ENCODE measurements at places on chromosomes 2 and 18.

DNA sequence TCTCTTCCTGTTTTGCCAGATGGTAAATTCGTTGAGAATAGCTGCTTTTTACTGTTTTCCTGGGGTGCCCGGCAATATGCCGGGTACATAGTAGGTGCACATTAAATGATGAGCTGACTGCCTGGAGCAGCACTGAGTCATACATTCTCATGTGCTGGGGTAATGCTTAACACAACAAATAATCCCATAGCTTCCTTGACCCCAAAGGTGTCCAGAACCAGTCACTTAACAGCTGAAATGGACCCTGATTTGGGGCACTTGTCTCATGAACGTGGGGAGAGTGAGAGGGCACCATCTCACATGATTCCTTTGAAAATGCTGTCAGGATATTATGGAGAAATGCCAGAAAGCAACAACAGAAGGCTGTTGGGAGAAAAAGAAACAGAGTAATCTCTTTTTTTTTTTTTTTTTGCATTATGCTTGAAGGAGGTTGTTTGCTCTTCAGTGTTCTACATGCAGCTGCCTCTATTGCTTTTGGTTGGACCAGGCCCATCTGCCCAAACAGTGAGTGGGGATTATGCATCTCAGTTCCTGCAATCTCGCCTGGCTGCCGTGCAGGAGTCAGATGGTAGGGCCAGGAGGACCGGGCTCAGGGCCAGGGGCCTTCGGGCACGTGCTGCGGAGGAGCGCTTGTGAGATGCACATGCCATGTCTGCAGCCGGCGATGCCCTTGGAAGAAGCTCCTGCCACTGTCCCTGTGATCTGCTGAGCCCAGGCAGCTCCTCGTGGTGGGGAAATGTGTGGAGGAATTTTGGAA, 162.1 kb downstream of the SH3RF3 start:
- DNase-seq, result peak; percentile 58

- peak; percentile 60 for DNase-seq
These were observed 1.6 kb downstream of the BAZ2B start for GRCh38 chr2:159614534-159615366.

GRCh38 chr2:38690499-38691420, 24.8 kb downstream of the GALM start:
- DNase-seq, result no peak

DNA sequence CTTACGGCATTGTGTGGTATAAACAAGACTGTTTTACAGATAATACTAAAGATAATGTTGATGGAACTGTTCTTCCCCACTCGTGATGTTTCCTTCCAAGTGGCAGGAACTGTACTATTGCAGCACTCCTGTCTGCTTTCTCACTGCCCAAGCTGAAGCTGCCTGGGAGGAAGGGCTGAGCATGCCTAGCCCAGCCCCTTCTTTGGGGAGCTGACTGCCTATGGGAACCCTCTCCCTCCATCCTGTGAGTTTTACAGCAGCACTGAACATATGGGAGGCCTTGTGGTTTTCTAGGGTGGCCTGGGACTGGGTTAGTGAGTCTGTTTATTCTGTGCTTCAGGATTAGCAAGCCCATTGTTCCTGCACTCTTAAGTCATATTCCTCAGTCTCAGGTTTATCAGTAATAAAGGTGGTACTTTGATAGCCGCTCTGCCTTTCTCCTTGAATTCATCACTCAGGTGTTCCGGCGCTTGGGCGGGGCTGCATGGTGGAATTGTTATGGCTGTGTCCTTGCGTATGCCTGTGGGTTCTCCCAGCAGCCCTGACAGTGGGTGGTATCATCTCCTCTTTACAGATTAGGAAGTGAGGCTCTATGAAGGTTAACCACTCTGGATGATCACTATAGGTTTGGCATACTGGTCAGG, 379.7 kb downstream of the PTPRM start:
- DNase-seq, result peak; percentile 32

- DNase-seq, result no peak
These were observed 122.4 kb downstream of the NDUFA10 start for GRCh38 chr2:239902749-239903201.

- no peak for DNase-seq
These were observed 150.7 kb upstream of the SPRED2 start for GRCh38 chr2:65583061-65583460.

GRCh38 chr2:134146620-134147019, 107.3 kb upstream of the MGAT5 start:
- DNase-seq, result no peak

- peak; percentile 40 for DNase-seq
These were observed 32.5 kb downstream of the SNED1 start for GRCh38 chr2:241030883-241031282.

- no peak for DNase-seq
These were observed 332.0 kb downstream of the ZNF521 start for GRCh38 chr18:25019931-25020330.

DNA sequence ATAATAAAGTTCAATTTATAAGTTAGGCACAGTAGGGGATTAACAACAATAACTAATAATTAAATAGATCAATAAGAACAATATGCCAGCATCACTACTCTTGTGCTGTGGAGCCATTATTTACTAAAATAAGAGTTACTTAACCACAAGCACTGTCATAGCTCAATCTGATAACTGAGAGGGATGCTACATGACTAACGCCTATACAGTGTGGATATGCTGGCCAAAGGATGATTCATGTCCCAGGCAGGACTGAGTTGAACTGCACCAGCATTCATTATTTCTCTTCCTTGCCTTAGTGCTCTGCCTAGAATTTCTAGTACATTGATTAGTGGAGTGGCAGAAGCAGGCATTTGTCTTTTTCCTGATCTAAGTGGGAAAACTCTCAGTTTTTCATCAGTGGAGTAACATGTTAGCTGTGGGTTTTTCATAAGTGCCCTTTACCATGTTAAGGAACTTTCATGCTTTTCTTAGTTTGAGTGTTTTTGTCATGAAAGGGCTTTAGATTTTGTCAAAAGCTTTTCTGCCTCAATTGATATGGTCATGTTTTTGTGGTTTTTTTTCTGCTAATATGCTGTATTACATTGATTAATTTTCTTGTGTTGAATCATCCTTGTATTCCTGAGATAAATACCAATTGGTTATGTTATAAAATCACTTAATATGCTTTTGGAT, 21.7 kb downstream of the KIAA1328 start:
- no peak for DNase-seq

DNA sequence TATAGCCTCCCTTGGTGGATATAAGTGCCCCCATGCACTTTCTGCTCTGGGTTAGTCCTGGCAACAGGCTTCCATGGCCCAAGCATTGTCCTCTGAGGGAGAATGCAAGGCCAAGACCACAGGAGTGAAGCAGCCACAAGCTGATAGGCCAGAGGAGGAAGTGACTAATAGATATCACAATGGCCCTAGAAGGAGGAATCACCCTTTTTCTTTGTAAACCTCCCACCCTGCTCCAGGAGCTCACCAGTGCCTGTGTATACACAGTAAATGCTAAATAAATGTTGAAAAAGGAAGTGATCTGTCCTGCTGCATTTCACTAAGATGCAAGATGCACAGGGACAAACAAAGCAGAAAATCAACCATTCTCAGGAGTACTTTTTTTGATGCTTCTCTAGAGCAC, 49.7 kb upstream of the ABCA12 start:
- no peak for DNase-seq

DNA sequence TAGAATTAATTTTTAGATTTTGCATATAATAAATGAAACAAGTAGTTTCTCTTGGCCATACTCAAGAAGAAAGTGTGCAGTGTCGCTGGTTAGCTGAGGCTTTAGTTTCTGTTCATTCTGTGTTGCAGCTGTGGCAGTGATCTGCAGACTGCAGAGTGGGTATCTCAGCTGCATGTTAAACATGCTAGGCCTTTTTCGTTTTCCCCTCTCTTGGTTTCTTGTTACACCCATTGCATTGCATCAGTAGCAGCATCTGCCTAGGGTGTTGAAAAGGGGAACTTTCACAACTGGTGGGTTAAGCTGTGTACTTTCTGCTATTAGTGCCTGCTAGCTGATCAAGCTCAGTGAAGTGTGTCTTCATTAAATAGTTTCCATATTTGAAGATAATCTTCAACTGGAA, 51.3 kb downstream of the ACSL3 start:
- no peak for DNase-seq

DNA sequence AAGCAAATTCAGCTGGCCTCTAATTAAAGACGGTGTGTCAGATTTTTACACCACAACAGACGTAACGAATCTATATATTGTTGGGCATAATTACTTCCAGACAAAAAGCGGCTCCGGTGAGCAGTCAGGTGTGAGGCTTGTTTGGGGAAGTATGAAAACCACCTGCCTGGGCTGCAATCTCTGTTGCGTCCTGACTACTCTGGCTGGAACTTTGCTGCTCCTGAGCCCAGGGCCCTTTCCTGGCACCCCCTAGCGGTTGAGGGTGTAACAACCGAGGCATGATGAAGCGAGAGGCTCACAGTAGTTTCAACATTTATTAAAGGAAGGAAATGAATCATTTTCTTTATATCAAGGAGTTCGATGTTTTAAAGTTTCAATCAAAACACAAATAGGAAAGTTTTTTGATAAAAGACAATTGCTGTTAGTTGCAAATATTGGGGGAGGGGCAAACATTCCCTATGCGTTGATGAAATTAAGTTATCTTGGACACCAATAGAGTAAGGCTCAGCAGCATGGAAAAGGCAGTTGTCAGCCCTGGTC, 10.6 kb upstream of the ITGB6 start:
- DNase-seq, result no peak

GRCh38 chr2:113060396-113060795, 1.4 kb downstream of the IL36RN start:
- no peak for DNase-seq

DNA sequence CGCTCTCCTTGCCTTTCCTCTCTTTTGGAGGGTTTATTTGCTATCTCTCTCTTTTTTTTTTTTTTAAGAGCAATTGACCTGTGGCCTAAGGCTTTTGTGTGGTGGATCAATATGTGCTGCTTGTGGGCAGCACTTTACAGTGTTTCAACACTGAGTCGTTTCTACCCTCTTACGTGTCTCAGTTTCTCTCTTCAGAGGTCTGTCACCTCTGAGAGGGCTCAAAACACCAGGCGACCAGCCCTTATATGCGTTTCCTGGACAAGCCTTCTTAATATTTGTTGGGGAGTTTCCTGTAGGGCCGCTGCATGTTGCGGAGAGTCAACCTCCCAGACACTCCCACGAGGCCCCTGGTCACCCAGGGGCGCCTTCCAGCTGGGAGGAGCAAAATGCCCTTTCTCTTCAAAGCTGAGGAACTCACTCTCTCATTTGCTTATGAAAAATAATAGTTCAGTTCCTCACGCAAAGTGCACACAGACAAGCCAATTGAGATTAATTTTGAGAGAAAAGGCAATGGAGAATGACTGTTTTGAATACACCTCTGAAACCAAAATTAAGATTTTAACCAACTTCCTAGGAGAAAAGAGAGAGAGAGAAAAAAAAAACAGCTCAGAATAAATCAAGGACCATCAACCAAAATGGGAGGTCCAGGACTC, 96.3 kb upstream of the B3GNT2 start:
- DNase-seq, result no peak

DNA sequence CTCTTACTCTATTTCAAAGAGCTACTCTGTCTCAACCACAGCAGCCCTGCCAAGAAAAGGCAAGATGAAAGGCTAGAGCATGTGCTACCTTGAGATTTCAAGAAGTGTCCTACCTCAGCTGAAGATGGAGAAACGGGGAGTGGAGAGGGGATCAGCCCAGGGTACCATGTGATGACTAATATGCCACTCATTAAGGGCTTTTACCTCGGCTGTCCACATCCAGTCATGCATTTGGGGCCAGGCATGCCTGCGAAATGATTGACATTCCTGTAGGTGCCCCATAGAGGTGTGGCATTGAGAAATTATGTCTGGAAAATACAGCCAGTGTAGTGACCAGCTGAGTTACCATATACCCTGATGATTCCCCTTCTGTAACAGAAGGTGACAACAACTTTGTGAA, 96.1 kb downstream of the NRP2 start:
- DNase-seq, result no peak

DNA sequence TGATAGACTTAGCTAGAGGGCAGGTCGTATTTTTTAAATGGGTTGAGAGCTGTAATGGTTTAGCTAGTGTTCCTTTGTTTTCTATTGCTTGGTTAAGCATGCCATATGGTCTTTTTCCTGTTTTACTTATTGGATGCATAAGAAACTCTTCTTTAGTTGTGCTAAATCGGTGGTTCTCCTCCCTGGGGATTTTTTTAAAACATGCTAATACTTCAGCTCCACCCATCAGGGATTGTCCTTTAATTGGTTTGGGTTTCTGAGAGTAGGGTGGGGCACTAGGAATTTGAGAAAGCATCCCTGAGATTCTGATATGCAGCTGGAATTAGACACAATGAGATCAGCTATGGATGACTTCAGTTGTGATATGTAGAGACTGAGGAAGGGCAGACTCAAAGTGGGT, 497.2 kb downstream of the THSD7B start:
- DNase-seq, result no peak

DNA sequence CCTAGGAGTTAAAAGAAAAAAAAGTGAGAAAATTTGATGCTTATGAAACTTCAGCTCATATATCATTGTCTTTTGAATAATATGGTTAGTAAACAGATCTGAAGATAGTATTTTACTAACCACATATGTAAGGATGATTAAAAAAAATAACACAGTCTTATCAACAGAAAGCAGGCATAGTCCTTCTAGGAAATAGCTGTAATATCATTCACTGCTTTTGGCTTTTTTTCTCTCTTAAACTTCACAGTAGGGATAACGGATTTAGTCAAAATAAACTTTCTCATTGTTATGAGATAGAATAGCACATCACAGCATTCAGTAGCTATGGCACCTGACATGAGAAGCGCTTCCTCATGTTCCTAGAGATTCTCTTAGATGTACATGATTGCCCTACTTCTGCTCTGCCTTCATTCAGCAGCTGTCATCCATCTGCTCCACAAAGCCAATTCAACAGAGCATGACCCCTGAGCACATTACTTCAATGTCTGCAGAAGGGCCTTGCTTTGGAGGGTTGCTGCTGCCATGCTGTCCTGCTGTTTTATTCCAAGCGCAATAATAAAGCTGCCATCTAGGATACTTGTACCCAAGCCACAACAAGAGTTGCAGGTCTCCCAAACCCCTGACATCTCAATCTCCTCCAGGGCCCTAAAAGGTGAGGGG, 67.0 kb downstream of the TTC21B start:
- DNase-seq, result no peak

GRCh38 chr2:180655842-180656454, 324.5 kb upstream of the UBE2E3 start:
- DNase-seq, result no peak
